ENCODE measurements at places on chromosomes 3 and 15.

GRCh38 chr3:102577082-102577789, 142.4 kb downstream of the ZPLD1 start:
- no peak for DNase-seq

DNA sequence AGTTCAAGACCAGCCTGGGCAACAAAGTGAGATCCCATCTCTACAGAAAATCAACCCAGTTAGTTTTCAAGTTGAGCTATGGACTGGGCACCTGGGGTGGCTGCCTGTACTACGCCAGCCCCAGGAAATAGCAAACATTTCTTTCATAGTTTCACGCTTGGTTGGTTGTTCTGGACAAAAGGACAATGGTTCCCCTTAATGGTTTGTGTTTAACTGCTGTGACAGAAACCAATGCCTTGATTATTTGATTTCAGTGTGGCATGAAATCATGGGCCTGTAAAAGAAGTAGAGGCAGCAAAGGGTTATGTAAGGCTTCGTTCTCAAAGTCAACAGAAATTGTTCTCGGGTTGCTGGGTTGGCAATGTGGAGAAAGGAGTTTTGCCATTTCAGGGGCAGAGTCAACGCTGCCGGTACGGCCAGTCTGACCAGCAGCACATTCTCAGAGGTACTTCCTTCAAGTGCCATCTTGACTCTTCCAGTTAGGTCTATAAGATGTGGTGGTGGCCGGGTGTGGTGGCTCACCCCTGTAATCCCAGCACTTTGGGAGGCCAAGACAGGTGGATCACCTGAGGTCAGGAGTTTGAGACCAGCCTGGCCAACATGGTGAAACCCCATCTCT, 12.7 kb downstream of the LCMT2 start:
- DNase-seq = no peak

GRCh38 chr3:113867506-113867905, 28.9 kb downstream of the GRAMD1C start:
- no peak for DNase-seq

GRCh38 chr3:133965013-133965570, 64.6 kb downstream of the SLCO2A1 start:
- no peak for DNase-seq

- no peak for DNase-seq
Measured at GRCh38 chr15:39946862-39947261, 12.9 kb downstream of the EIF2AK4 start.

DNA sequence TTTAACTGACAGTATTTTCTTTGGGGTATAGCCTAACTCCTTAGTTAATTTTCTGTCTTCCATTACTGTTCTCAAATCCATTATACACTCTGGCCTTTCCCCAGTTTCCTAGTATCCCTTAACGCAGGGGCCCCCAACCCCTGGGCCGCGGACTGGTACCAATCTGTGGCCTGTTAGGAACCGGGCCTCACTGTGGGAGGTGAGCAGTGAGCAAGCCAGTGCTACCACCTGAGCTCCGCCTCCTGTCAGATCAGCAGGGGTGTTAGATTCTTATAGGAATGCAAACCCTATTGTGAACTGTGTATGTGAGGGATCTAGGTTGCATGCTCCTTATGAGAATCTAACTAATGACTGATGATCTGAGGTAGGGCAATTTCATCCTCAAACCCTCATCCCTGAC, 75.1 kb downstream of the DOCK3 start:
- DNase-seq = no peak
